ENCODE measurements at places on chromosomes 1 and 21. TPM values are rescaled to one million over a fixed set of nuclear protein-coding genes. Genes with fewer than 3 reads are reported as not detected.

Gene SOD1
- 106 TPM for polyA plus RNA-seq

Gene CFAP57
- 0.41 TPM for polyA plus RNA-seq

Gene AMY2A
- polyA plus RNA-seq, result not detected

- DNase-seq, result no peak
These were observed 37.1 kb upstream of the SLC30A10 start for GRCh38 chr1:219965285-219966070.

GRCh38 chr1:184085667-184086066, 34.1 kb downstream of the TSEN15 start:
- DNase-seq, result no peak

- no peak for DNase-seq
These were observed 68.2 kb downstream of the PSMG1 start for GRCh38 chr21:39114871-39115575.

- DNase-seq, result peak; percentile 5
These were observed 62.1 kb downstream of the BRWD1 start for GRCh38 chr21:39251326-39251725.

GRCh38 chr1:199448646-199449045, 578.9 kb upstream of the NR5A2 start:
- no peak for DNase-seq
